ENCODE measurements at places on chromosomes 11 and 22.

DNA sequence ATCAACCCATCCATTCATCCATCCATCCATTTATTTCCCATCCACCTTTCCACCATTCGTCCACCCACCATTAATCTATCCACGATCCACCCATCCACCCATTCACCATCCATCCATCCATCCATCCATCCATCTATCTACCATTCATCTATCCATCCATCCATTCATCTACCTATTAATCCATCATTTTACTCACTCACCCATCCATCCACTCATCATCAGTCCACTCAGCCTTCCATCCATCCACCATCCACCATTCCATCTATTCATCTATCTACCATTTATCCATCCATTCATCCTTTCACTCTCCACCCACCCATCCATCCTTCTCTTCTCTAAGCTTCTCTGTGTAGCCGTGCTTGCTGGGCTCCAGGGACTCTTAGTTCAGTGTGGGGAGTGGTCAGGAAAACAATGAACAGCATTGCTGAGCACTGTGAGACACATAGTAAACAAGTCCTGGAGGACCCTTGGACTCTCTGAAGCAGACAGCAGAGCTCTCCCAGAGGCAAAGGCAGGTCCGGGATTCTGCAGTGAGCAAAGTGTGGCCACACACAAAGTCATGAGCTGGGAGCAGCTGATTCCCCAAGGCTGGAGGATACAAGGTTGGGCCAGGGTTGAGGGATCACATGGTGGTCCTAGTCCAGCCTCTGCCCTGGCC, 642.2 kb downstream of the BRD1 start:
- H3K4me3 ChIP-seq = no peak overlapping the region
- H3K36me3 ChIP-seq = no peaks in the 10 kb centered on the region
- no peak overlapping the region for H3K27ac ChIP-seq
- H3K4me1 ChIP-seq = no peaks in the 10 kb centered on the region
- no peaks in the 10 kb centered on the region for H3K27me3 ChIP-seq

DNA sequence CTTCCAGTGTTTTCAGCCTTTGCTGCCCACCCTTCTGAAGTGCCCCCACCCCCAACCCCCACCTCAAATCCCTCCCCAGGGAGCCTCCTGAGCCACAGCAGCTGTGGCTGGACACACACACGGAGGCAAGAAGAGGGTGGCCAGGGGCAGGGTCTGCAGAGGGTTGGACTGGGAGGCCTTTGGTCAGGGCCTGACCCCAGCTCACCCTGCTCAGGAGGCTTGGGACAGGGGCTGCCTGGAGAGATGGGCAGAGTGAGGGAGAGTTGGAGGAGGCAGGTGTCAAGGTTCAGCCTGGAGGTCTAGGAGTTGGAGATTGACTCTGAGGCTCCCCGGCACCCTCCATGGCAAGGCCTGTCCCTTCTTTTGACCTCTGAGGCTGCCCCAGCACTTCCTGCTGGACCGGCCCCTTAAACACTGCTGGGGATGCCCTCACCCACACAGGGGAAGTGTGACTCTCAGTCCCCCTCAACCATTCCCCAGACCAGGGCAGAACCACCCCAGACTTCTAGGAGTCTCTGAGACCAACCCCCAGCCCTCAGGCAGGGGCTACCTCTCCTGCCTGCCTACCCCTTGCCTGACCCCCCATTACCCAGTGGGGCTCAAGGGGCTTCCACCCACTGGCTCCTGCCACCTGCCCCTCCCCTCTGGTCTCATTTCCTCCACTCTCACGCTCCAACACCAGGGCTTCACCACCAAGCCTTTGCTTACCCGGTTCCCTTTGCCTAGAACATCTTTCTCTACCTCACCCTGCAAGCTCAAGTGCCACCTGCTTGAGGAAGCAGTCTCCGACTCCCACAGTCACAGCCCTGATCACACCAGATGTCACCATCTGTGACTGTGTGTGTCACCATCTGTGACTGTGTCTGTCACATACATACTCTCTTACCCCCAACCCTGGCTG, 8.6 kb downstream of the ARAP1 start:
- DNase-seq = no peak
- no peaks in the 10 kb centered on the region for H3K27me3 ChIP-seq
- H3K4me1 ChIP-seq = peaks cover 13% of the 10 kb centered on the region
- H3K4me3 ChIP-seq = no peak overlapping the region
- H3K27ac ChIP-seq = no peak overlapping the region
- 0 out of 2 replicates have a peak, but pooled peaks cover 1% of the 10 kb centered on the region for H3K36me3 ChIP-seq

- peaks cover 57% of the 10 kb centered on the region for H3K4me1 ChIP-seq
- H3K27me3 ChIP-seq = no peaks in the 10 kb centered on the region
- peak overlapping the region; percentile 85 for H3K27ac ChIP-seq
- peaks cover 34% of the 10 kb centered on the region for H3K36me3 ChIP-seq
- DNase-seq = no peak
- H3K4me3 ChIP-seq = no peak overlapping the region
Measured at GRCh38 chr11:8717544-8717875, 34.9 kb downstream of the RPL27A start.

- no peaks in the 10 kb centered on the region for H3K27me3 ChIP-seq
- no peak overlapping the region for H3K27ac ChIP-seq
- H3K4me1 ChIP-seq = peaks cover 4% of the 10 kb centered on the region
- no peak for DNase-seq
Measured at GRCh38 chr11:8106679-8107078, 25.7 kb downstream of the TUB start.

GRCh38 chr22:11627436-11627797, 3900.6 kb upstream of the OR11H1 start:
- no peak overlapping the region for H3K27ac ChIP-seq
- H3K4me3 ChIP-seq = no peak overlapping the region
- H3K27me3 ChIP-seq = no peaks in the 10 kb centered on the region
- H3K36me3 ChIP-seq = no peaks in the 10 kb centered on the region
- H3K4me1 ChIP-seq = no peaks in the 10 kb centered on the region

DNA sequence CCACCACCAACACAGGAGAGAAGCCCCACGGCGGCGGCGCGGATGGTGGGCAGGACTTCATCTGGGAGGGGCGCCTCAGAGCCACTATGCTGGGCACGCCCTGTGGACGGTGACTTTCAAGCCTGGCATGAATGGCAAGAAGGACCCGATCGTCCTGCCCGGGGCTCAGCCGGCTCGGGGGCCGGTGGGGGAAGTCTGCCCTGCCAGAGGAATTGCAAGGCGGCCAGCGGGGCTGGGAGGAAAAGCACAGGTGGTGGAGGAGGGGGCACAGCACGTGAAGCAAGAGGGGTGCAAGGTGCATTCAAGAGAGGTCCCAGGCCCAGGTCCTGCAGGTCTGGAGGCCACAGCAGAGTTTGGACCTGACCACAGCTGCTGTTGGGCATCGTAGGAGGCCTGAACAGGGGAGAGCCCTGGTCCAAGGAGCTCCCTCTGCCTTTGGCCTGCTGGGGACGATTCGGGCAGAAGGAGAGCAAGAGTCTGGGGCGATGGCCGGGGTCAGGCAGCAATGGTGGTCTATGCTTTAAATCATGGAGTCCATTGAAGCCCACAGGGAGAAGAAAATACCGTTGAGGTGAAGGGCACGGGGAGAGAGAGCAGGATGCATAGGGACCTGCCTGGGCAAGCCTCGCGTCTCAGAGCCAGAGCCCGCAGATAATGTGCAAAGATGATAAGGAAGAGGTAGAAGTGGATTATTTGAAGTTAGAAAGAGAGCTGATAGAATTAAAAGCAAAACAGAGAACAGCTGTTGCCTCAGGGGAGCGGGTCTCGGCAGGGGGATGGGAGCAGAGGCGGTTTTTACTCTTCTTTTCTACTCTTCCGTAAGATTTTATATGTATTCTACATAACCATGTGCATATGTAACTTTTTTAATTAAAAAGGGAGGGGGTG, 82.6 kb upstream of the SHISAL1 start:
- H3K4me3 ChIP-seq = no peak overlapping the region
- H3K27me3 ChIP-seq = peaks cover 14% of the 10 kb centered on the region
- DNase-seq = no peak
- H3K4me1 ChIP-seq = no peaks in the 10 kb centered on the region
- no peaks in the 10 kb centered on the region for H3K36me3 ChIP-seq

- peak overlapping the region; percentile 27 for H3K4me3 ChIP-seq
- no peaks in the 10 kb centered on the region for H3K27me3 ChIP-seq
- DNase-seq = no peak
- H3K36me3 ChIP-seq = no peaks in the 10 kb centered on the region
- H3K4me1 ChIP-seq = no peaks in the 10 kb centered on the region
- no peak overlapping the region for H3K27ac ChIP-seq
Measured at GRCh38 chr11:13486926-13487660, 8.7 kb downstream of the PTH start.

- H3K4me1 ChIP-seq = peaks cover 13% of the 10 kb centered on the region
- H3K27me3 ChIP-seq = no peaks in the 10 kb centered on the region
- no peak overlapping the region for H3K4me3 ChIP-seq
Measured at GRCh38 chr11:76077575-76078150, 128.6 kb downstream of the WNT11 start.

GRCh38 chr11:86459682-86460460, 85.2 kb downstream of the CCDC81 start:
- H3K4me1 ChIP-seq = peaks cover 22% of the 10 kb centered on the region
- peak; percentile 95 for DNase-seq
- no peaks in the 10 kb centered on the region for H3K27me3 ChIP-seq
- no peaks in the 10 kb centered on the region for H3K36me3 ChIP-seq
- H3K27ac ChIP-seq = no peak overlapping the region

- H3K36me3 ChIP-seq = no peaks in the 10 kb centered on the region
- peak overlapping the region; percentile 44 for H3K27ac ChIP-seq
- peak; percentile 34 for DNase-seq
- H3K4me1 ChIP-seq = peaks cover 28% of the 10 kb centered on the region
Measured at GRCh38 chr11:86930957-86931547, 24.1 kb downstream of the FZD4 start.

DNA sequence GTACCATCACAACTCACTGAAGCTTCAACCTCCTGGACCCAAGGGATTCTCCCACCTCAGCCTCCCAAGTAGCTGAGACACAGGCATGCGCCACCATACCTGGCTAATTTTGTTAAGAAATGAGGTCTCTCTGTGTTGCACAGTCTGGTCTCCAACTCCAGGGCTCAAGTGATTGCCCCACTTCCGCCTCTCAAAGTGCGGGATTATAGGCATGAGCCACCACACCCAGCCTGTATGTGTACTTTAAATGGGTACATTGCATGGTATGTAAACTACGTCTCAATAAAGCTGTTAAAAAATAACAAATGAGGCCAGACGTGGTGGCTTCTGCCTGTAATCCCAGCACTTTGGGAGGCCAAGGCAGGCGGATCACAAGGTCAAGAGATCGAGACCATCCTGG, 36.2 kb upstream of the DDX6 start:
- H3K4me3 ChIP-seq = no peak overlapping the region
- peaks cover 2% of the 10 kb centered on the region for H3K27me3 ChIP-seq
- no peaks in the 10 kb centered on the region for H3K4me1 ChIP-seq
- no peaks in the 10 kb centered on the region for H3K36me3 ChIP-seq

DNA sequence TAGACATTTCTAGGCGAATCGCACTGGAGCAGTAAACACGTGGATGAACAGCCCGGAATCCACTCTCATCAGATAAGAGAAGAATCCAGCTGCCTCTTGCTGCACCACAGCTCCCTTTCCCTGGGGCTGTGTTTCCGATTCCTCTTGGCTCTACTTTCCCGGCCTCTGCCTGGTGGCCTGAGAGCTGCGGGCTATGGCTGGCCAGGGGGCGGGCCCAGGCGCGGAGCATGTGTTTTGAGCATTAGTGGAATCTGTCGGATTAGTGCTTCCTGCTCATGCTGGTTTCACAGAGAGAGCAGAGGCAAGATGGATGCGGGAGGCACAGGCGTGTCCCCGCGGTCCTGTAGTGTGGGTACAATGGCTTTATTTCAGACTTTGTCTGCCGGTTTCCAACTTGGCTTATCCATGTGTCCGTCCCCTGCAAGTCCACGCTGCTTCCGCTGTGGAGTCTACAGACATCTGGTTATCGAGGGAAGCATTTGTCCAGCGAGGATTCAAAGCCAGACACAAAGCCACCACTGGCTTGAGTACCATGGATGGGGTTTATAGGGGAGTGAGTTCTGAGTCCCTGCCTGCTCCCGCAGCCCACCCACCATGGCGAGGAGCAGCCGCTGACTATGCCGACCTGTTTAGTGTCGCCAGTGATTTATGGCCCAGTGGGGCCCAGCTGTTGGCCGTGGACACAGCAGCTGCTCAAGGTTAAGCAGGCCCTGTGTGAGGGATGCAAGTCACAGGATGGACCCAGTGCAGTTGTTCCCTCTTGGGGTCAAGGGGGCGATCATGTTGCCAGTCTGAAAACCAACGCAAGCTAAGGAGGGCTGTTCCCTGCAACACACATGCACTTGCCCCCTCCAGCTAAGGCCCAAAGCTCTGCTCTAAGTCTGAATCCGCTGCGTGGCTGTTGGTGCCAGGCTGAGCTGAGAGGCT, 43.3 kb upstream of the EP300 start:
- H3K4me1 ChIP-seq = peaks cover 15% of the 10 kb centered on the region
- H3K27ac ChIP-seq = peak overlapping the region; percentile 52
- no peak overlapping the region for H3K4me3 ChIP-seq
- H3K36me3 ChIP-seq = no peaks in the 10 kb centered on the region
- H3K27me3 ChIP-seq = no peaks in the 10 kb centered on the region

DNA sequence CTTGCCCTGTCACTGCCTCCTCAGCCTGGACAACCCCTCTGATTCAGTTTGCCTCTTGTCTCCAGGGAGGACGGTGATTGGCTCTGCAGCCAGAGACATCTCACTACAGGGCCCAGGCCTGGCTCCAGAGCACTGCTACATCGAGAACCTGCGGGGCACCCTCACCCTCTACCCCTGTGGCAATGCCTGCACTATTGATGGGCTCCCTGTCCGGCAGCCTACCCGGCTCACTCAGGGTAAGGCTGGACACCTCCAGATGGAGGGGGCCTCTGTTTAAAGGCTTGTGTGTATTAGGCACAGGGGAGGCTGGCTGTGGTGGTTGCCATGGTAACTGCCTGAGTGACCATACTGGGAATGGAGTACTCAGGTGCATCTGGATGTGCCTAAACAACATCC, 8.6 kb downstream of the PHLDB1 start:
- DNase-seq = no peak
- H3K4me3 ChIP-seq = no peak overlapping the region
- H3K36me3 ChIP-seq = peaks cover 42% of the 10 kb centered on the region
- peaks cover 40% of the 10 kb centered on the region for H3K4me1 ChIP-seq
- no peaks in the 10 kb centered on the region for H3K27me3 ChIP-seq
- H3K27ac ChIP-seq = peak overlapping the region; percentile 42

GRCh38 chr11:114845766-114846415, 167.6 kb downstream of the NXPE2 start:
- H3K4me3 ChIP-seq = no peak overlapping the region
- no peaks in the 10 kb centered on the region for H3K36me3 ChIP-seq
- H3K4me1 ChIP-seq = no peaks in the 10 kb centered on the region

GRCh38 chr22:49954991-49955580, 5.5 kb upstream of the PIM3 start:
- H3K27me3 ChIP-seq = no peaks in the 10 kb centered on the region
- H3K36me3 ChIP-seq = no peaks in the 10 kb centered on the region
- H3K4me1 ChIP-seq = peaks cover 44% of the 10 kb centered on the region
- no peak overlapping the region for H3K27ac ChIP-seq

- peaks cover 17% of the 10 kb centered on the region for H3K27me3 ChIP-seq
- H3K36me3 ChIP-seq = no peaks in the 10 kb centered on the region
- H3K4me3 ChIP-seq = no peak overlapping the region
- H3K4me1 ChIP-seq = no peaks in the 10 kb centered on the region
- no peak overlapping the region for H3K27ac ChIP-seq
Measured at GRCh38 chr11:117603932-117604331, 193.1 kb downstream of the DSCAML1 start.

- H3K27me3 ChIP-seq = no peaks in the 10 kb centered on the region
- H3K4me3 ChIP-seq = no peak overlapping the region
- no peaks in the 10 kb centered on the region for H3K36me3 ChIP-seq
- H3K27ac ChIP-seq = no peak overlapping the region
Measured at GRCh38 chr11:26569646-26570045, 2.4 kb downstream of the MUC15 start.

- H3K4me1 ChIP-seq = no peaks in the 10 kb centered on the region
- no peak for DNase-seq
- no peaks in the 10 kb centered on the region for H3K36me3 ChIP-seq
- no peak overlapping the region for H3K4me3 ChIP-seq
- H3K27me3 ChIP-seq = peaks cover 6% of the 10 kb centered on the region
Measured at GRCh38 chr22:43566561-43567332, 154.9 kb downstream of the MPPED1 start.

GRCh38 chr11:33377412-33378370, 120.5 kb downstream of the HIPK3 start:
- H3K36me3 ChIP-seq = no peaks in the 10 kb centered on the region
- H3K27me3 ChIP-seq = peaks cover 2% of the 10 kb centered on the region
